GOT3 (cell line): ENCODE measurements at places on chromosomes 2 and 18.

GRCh38 chr2:61272421-61273070 lies 110.6 kb downstream of the C2orf74 start:
- no peak for DNase-seq

DNA sequence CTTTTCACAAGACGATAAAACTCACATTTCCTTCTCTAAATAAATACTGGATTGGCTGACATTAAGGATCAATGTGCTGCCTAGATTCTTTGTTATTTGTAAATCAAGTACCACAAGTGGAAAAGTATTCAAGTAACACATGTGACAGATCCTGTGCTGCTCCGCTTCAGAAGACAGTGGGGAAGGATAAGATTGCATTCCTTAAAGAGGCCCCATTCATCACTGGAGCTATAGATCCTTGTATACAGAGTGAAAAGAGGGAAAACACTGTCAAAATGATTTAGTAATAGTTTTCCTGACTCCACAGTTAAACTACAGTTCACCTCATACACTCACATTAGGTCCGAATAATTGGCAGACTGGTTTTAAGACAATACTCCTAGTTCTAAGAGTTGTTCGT lies 108.0 kb upstream of the CSRNP3 start:
- DNase-seq = no peak

GRCh38 chr2:199136681-199137080 lies 321.1 kb downstream of the SATB2 start:
- no peak for DNase-seq

DNA sequence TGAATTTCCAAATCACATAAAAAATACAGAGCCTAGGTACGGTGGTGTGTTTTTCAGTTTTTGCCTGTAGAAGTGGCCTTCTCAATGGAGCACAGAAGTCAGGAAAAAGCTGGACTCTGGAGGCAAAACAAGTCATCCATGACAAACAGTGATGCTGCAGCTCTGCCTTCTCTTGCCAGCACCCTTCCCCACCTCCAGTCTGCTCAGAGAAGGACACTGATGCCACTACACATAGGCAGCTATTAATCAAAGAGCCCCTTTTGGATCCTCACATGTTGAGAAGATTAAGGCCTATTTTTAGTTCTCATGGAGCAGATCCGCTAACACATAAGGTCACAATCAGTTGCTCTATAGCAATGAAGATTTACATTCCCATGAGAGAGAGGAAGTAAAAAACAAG lies 181.6 kb upstream of the GALNT5 start:
- DNase-seq = no peak

GRCh38 chr18:28365411-28365831 lies 188.5 kb upstream of the CDH2 start:
- no peak for DNase-seq

DNA sequence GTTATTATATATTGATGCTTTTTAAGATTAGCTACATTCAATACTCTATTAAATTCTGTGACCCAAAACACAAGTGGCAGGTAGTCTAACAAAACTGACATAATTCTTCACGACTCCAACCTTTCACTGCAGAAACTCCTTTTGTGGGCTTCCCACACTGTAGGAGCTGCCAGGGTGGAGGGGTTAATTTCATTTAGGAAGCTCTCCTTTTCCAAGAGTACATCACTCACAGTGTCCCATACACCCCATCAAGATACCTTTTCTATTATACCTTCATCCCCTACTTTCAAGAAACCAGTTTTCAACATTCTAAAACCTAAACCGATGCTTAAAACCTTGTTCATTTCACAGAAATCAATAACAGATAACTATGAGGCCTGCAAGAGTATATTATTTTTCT lies 825 bp downstream of the THUMPD2 start:
- no peak for DNase-seq

- no peak for DNase-seq
Observed at GRCh38 chr18:51647942-51648341, 450.5 kb upstream of the MEX3C start.
